Spinal cord (tissue), 10 donors: ENCODE measurements at places on chromosomes 11 and 22. TPM values are rescaled to one million over a fixed set of nuclear protein-coding genes. Genes with fewer than 3 reads are reported as not detected.

GRCh38 chr11:78061921-78062311, 1.7 kb upstream of the THRSP start:
- DNase-seq = no peak

Gene SCN4B
- total RNA-seq = 30.5 TPM

Gene FAM227A
- 8.8 TPM for total RNA-seq

GRCh38 chr11:13233173-13233745, 44.3 kb upstream of the BMAL1 start:
- DNase-seq = no peak

- DNase-seq = no peak
These were observed 19.7 kb downstream of the SCUBE2 start for GRCh38 chr11:9071692-9072091.

GRCh38 chr11:64514590-64514989, 76.4 kb upstream of the SLC22A12 start:
- DNase-seq = no peak

Gene CASP5
- total RNA-seq = 0.17 TPM

Gene PKP3
- total RNA-seq = 0.69 TPM

Gene SMTNL1
- total RNA-seq = not detected

DNA sequence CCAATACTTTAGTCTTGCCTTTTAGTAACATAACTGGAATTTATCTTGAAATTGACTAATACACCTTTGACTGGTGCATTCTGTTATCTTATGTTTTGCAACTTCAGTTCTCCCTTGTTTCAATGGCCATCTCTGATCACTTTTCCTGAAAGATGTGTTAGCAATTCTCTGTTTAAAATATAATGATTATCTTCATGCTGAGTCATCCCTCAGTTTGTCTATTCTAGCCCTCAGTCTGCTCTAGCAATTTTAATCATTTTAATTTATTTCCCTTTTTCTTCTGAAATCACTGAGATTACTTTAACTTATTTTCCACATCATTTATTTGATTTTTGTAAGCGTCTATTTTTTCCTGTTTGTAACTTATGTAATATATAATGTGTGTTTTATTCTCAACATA, 221.9 kb upstream of the PDGFD start:
- DNase-seq = no peak

DNA sequence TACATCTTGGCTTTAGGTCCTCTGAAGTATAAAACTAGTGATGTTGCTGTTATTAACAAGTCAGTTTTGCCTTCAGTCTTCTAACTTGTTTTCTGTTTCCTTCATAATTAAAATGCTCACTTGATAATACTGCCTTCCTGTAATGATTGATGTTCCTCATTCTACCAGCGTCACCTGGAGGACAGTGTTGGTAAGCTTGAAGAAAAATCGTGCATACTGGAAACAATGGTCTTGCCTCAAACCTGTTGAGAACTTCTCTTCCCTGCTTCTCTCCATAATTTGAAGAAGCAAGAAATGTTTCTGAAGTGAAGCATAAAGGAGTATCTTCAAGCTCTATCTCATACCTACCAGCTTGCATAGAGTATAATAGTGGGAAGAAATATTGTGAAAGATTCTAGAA, 3.0 kb downstream of the YWHAH start:
- no peak for DNase-seq

- DNase-seq = no peak
These were observed 10.1 kb upstream of the ANAPC15 start for GRCh38 chr11:72122607-72123006.

- no peak for DNase-seq
These were observed 131.2 kb downstream of the VPREB1 start for GRCh38 chr22:22375576-22376351.

DNA sequence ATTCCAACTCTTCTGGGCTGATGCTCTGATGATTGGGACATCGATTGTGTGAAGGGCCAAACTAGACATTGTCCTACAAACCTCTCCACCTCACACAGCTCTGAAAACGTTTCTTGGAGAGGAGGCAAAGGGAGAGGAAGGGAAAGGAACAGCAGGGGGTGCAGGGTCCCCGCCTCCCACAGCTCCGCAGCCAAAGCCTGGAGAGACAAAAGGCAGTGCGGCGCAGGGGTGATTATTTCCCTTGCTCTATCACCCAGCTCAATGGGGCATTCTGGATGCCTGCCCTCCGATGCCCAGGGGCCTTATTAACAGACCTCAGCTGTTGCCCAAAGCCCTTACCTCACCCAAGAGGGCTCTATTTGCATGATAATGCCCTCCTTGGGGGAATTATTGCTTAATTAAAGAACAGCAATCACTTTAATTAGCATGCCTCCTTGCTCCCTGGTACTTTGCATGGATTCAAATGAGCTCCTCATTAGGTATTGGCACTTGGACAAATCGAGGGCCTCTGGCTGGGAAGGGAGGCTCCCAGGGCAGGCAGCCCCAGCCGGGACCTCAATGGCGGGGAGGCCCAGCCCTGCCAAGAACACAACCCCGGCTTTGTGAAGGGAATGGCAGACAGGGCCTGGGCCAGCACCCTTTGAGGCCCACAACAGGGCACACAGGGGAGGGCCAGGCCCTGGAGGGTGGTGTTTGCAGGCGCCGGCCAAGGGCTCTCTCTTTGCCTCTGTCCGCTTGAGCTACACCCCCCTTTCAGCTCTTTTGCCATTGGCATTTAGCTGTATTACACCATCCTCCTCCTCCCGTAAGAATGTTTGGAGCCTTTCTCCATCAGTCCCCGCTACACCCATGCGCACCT, 19.8 kb upstream of the CDON start:
- DNase-seq = peak; percentile 96

DNA sequence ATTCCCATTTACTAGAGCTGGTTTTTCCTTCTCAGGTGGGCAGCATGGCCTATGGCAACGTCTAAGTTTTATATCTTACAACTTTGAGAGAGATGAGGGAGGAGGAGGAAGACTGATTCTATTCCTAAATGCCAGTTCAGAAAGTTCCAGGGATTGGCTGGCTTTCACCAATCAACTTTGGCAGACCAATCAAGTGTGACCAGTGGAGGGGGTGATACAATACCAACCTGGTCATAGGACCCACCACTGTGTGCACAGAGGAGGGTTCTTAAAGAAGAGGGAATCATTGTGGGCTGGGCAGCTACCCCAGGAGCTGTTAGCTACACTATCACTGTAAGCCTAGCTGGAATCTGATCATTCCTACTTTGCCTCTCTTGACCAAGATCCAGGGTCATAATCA, 8.1 kb downstream of the DIXDC1 start:
- DNase-seq = no peak

DNA sequence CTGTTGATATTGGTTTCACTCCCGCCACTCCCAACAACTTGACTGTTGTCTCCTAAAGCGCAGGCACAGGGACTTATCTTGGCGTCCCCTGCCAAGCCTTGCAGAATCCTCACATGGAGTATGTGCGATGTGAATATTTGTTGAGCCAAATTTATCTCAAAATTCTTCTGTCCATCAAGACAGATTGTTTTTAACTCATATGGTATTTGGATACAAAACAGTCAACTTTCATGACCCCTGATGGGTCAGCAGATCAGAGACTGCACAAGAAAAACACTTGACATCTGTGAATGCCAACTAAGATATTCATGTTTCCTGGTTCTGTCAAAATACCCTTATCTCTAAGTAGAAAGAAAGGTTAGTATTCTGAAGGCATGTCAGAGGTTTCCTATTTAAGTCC, 221.7 kb upstream of the BLID start:
- DNase-seq = no peak

DNA sequence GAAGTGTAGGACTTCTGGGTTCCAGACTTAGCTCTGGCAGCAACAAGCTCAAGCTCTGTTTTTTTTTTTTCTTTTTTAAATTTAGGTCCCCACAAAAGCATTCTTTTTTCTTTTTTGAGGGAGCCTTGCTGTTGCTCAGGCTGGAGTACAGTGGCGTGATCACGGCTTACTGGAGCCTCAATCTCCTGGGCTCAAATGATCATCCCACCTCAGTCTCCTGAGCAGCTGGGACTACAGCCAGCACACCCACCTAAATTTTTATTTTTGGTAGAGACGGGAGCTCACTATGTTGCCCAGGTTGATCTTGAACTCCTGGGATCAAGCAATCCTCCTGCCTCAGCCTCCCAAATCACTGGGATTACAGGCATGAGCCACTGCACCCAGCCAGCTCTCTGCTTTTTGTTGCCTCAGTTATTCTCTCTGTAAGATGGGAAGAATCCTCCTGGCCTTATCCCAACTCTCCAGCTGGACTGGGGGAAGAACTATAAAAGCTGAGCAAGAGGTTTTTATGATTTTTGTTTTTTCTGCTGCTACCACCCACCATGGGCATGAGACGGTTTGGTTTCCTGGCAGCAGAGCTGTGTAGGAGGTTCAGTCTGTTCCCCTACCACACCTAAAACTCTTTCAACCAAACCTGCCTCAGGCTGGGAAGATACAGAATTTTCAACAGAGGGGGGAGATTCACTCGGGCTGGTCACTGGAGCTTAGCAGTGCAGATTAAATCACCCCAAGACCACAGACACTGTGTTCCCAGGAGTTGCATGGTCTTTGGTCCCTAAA, 11.6 kb upstream of the MTFP1 start:
- DNase-seq = no peak

Gene IGLL5
- not detected for total RNA-seq

Gene FIBP
- 79.4 TPM for total RNA-seq

Gene AIFM3
- 147 TPM for total RNA-seq

Gene TCN2
- 118 TPM for total RNA-seq

DNA sequence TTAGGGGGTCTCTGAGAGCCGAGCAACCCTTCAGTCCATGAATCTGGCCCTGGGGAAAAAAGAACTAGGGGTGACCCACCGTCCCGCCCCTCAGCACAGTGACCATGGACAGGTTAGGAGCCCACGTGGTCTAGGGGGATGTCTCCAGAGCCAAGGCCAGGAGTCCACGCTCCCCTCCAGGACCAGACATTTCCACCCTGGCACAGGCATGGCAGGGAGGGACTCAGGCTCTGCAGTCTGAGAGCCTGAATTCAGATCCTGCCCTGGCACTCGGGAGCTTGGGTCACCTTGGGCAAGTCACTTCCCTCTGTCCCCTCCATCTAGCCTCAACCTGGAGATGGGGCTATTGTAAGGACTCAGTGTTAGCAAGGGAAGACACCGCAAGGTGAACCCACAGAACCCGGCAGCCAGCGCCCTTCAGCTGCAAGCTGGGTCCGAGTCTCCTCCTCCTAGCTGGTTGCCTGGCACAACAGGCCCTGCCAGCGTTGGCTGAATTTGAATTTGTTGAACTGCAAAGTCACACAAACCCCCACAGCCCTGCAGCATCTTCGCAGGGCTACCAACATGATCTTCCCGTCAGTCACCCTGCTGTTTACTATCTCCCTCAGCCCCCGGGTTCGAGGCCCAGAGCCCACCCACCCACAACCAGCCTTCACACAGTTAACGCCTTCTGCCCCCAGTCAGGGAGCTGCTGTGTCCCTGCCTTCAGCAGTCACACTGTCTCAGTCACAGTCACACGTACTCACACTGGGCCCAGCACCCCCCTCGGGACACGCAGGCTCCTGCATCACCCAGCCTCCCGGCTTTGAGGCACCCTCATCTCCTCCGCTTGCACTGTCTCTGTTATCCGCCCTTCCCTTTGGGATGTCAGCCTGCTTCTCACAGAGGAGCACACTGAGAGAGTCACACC, 603 bp upstream of the PDGFB start:
- DNase-seq = no peak

- DNase-seq = no peak
These were observed 7.1 kb upstream of the TPST2 start for GRCh38 chr22:26597026-26597425.

Gene NPTXR
- 28.4 TPM for total RNA-seq

DNA sequence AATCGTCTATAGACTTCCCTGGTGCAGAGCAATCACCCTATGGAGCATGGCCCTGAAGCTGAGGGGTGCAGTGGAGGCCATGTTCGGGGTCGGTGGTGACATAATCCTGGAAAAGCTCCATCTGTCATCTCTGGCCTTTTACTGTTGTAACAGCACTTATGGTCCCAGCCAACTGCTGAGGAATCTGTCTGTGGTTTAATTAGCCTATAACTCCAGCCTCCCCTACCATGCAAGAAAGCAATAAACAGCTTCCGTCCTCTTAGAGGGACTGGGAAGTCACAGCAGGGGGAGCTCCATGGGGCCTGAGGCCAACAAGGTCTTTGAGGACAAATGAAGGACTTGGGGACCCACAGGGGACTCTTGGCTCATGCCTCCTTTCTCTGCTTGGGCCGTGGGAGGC, 159.1 kb upstream of the NECTIN1 start:
- peak; percentile 53 for DNase-seq

- DNase-seq = no peak
These were observed 102.6 kb downstream of the PLEKHA7 start for GRCh38 chr11:16911658-16912057.

GRCh38 chr11:87136236-87136635, 98.5 kb downstream of the TMEM135 start:
- no peak for DNase-seq

- DNase-seq = no peak
These were observed 8.7 kb upstream of the KCNJ5 start for GRCh38 chr11:128882451-128882850.

DNA sequence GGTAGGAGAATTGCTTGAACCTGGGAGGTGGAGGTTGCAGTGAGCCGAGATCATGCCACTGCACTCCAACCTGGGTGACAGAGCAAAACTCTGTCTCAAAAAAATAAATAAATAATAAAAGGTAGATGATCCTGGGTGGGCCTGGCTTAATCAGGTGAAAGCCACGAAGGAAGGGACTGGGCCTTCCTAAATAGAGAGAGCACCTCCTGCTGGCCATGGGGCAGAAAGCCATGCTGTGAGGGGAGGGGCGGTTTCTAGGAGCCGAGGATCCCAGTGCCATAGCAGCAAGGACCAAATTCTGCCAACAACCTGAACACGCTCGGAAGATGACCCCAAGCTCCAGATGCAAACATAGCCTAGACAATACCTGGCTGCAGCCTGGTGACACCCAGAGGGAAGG, 24.5 kb upstream of the DGKZ start:
- DNase-seq = no peak

Gene POU2AF1
- total RNA-seq = 0.40 TPM

DNA sequence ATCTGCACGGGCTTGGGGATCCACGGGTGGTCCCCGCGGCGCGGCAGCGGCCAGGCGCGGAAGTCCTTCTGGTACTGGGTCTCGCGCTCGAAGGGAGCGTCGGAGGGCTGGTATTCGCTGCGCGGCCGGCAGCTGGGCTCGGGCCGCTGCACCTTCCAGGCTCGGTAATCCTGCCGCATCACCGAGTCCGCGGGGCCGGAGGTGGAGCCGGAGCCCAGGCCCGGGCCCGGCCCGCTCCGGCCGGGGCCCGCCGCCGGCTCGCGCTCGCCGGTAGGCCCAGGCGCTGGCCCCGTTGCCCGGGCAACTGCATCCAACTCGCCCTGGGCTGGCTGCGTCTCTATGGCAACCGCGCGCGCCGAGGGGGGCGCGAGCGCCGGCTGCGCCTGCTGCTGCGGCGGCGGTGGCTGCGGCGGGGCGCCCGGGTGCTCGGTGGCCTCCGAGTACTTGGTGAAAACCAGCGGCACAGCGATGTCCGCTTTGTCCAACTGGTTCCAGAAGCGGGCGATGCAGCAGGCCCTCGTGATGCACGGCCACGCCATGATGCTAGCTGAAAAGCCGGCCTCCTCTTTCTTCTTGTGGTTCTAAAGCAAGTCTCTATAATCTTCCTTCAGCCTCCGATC, 897 bp downstream of the MAP6 start:
- peak; percentile 29 for DNase-seq

GRCh38 chr11:81941998-81942397, 791.7 kb downstream of the FAM181B start:
- DNase-seq = no peak

Gene OR51E2
- 0.39 TPM for total RNA-seq

GRCh38 chr11:124612567-124613246, 1.5 kb downstream of the PANX3 start:
- DNase-seq = no peak

- DNase-seq = no peak
These were observed 10.7 kb downstream of the LMO1 start for GRCh38 chr11:8252946-8253345.
